ENCODE measurements at places on chromosomes 7 and 10.

GRCh38 chr10:103193820-103194529 lies 903 bp upstream of the NT5C2 start:
- no peak for DNase-seq

- no peak for DNase-seq
Measured at GRCh38 chr7:10908600-10908999, 65.1 kb upstream of the PHF14 start.

DNA sequence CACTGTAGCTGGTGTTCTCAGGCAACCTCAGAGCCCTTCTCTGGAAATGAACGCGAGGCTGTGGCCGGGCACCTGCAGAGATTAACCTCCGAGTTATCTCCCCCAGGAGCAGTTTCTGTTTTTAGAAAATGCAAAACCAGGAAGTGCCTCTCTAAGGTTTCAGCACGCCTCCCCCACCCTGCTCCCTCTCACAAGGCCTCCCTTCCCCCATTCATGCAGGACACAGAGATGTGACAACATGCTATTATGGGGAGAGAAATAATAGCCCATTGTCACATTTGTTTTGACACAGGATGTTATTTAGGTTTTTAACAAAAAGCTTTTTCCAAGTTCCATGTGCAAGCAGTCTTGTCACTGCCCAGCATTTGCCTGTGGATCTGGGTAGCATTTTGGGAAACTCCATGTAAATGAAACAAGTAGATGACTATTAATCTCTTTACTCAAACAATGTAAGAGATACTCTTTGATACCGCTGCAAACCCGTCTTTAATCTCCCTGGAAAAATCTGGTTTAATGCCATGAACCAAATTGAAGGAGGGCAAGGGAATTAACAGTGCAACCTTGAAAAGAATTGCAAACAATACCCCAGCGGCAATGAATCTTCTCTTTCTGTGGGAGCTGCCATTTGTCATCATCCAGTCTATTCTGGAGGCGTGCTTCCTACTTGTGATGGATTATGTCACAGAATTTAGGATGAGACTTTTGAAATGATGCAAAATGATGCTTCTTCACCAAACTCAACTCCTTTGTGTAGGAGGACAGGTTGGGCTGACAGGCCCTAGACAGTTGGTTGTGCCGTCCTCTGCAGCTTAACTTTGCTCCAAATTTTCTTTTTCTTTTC lies 86.5 kb upstream of the NMT2 start:
- DNase-seq: peak; percentile 57

GRCh38 chr7:127976738-127977120 lies 54.5 kb downstream of the LRRC4 start:
- no peak for DNase-seq

- peak; percentile 61 for DNase-seq
Measured at GRCh38 chr7:135335628-135336139, 102.0 kb downstream of the STRA8 start.

DNA sequence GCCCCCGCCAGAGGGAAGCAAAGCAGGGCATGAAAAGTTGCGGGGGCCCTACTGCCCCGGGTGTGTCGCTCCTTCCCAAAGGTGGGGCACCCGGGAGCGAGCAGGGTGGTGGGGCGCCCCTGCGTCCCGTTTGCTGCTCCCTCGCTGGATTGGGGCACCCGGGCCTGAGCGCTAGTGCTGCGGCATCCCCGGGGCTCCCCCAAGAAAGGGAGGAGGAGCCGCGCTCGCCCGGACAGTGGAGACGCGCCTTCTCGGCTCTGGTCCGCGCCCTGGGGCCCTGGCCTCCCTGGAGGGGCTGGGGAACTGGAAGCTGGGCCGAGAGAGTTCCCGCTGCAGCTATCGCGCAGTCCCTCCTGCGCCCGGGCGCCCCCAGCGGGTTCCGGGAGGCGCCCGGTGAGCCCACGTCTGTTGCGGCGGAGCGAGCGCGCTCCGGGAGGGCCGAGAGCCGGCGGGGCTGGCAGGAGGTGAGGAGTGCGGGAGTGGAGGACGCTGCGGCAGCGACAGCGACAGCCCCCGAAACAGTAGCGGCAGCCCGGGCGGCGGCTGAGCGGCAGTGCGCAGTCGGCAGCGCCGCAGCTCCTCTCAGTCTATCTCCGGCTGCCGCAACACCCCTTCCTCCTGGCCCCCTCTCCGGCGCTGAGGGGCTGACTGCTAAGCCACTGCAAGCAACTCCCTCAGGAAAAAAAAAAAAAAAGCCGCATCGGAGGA lies 504 bp upstream of the BMPER start:
- DNase-seq: peak; percentile 18

DNA sequence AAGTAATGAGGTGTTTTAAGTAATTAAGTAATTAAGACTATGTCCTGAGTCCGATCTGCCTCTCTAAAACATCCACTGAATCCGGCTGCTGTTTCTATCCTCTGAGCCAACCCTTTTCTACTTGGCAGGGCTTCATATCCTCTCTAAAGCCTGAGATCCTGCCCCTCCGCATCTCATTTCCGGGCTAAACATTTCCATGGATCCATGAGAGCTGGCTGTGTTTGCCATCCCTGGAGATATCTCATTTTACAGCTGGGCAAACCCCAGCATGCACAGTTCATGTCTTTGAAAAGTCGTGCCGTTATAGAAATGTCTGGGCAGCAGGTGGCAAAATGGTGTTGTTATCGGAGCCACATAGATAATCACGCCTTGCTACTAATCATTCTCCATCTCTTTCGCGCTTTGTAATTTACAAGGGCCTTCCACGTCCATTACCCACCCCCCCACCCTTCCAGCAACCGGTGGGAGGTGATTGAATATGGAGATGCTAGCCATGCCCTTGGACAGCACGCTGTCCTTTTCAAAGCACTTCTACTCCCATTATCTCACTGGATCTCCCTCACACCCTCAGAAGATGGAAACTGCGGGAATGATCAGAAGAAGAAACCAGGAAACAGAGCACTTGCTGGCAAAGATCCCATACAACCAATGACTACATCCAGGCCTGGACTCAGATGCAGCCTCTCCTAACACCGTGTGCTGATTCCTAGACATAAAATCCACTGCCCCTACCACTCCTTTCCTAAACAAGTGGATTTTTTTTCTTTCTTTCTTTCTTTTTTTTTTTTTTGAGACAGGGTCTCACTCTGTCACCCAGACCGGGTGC lies 1189.2 kb downstream of the TYW1 start:
- no peak for DNase-seq

DNA sequence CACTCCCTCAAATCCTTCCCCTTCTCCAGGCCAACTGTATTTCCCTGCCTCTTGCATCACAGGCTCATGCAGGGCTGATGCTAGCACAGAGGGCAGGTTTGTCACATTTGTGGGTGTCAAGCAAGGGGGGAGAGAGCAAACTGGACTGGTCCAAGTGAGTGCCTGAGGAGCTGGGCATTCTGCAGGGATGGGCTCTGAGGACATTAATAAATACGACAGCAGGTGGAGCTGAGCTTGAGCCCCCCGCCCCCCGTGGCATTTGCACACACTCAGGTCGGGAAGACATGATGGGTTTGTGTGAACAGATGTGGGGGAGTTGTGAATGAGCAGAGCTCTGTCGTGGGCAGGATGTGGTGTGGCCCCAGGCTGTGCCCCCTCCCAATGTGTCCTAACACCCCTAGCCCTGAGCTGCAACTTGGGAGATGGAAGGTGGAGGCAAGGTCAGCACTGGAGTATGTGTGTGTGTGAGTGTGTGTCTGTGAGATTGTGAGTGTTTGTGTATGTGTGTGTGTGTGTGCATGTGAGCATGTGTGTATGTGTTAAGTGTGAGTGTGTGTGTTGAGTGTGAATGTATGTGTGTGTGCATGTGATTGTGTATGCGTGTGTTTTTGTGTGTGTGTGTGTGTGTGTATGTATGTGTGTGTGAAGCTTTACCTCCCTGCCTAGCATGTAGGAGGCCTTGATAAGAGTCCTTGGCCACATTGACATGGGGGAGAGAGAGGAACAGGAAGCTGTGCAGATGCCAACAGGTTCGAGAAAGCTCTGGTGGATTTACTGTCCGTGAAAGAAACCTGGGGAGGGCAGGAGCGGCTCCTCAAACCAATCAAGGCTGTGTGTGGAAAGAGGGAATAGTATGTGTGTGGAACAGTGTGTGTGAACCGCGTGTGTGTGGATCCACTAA lies 9.1 kb downstream of the RASSF4 start:
- DNase-seq: peak; percentile 29

DNA sequence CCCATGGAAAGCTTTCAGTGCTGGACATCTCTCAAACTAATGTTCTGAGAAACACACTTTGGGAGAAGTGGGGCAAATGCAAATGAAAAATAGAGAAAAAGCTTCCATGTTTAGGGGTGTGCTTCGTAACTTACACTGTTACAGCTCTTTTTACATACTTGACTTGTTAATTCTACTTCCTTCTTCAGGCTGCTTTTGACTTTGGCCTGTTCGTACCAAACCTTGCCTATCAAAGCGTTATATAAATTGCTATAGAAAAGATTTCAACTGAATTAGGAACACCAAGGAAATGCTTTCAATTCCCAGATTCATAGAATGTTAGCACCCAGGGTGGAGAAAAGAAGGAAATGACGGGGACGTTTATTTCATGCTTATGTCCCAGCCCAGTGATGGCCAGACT lies 140.8 kb upstream of the PRR15 start:
- DNase-seq: no peak

GRCh38 chr7:30347226-30348082 lies 63.1 kb downstream of the ZNRF2 start:
- DNase-seq: no peak

GRCh38 chr10:74650613-74651012 lies 175.8 kb upstream of the KAT6B start:
- no peak for DNase-seq

- DNase-seq: no peak
Measured at GRCh38 chr7:138116141-138116540, 39.9 kb downstream of the AKR1D1 start.

DNA sequence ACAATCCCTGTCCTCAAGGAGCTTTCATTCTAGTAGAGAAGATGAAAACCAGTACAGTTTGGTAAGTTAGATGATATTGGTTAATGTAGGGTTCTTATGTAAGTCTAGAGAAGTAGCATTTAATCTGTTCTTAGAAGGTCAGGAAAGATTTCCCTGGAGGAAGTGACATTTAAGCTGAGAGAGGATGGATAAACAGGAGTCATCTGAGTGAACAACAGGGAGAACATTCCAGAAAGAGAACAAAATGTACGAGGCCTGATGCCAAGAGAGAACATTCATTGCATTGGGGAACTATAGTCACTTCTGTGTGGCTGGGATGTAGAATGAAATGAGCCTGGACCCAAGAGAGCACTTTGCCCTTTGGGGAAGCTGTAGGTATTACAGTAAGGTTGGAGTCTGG lies 88.0 kb downstream of the CFTR start:
- no peak for DNase-seq

GRCh38 chr7:147607157-147607800 lies 983.3 kb upstream of the C7orf33 start:
- no peak for DNase-seq

- DNase-seq: peak; percentile 18
Measured at GRCh38 chr7:55206235-55207029, 158.7 kb upstream of the LANCL2 start.

GRCh38 chr7:69246758-69247157 lies 351.5 kb upstream of the AUTS2 start:
- no peak for DNase-seq

DNA sequence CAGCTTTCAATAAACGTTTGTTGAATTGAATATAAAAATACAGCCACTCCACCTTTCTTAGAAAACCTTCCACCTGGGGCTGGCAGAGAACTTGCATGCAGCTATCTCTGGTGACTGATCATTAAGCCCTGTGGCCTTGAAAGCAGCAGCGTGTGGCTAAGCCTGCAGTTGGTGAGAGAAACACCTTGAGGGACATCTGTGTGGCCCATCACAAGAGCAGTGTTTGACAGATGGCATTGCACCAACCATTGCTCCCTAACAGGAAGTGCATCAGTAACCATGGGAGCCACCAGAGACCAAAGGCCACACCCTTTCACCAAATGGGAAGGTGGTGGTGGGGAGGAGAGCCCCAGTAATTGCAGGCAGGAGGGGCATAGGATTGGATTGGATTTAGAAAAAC lies 22.4 kb downstream of the RHOBTB1 start:
- DNase-seq: no peak

- no peak for DNase-seq
Measured at GRCh38 chr7:14184292-14184864, 194.9 kb upstream of the ETV1 start.

DNA sequence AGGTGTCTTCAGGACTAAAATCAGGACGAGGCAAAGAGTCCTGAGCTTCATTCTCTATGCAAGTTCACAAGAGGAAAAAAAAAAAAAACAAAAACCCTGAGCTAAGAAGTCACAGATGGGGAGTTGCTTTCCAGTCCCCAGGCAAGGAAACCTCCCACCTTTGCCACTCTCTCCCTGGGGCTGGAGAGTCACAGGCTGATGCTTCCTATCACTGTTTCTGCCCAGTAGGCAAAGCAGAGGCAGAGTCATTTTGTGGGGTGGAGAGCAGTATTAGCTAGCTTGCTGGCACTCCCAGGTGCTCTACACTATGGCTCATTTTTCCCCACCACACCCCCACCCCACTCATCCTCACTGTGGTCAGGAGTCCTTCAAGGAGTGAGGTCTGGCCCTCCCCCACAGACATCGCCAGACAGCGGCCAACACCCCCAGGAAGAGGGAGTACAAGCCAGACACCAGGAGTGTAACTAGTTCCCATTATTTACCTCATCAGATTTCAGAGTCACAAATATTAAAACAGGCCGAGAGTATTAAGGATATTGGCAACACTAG lies 34.6 kb upstream of the UNC5B start:
- no peak for DNase-seq

GRCh38 chr7:17943006-17943405 lies 2.7 kb upstream of the SNX13 start:
- no peak for DNase-seq

GRCh38 chr7:4882169-4883032 lies 1.1 kb downstream of the RADIL start:
- DNase-seq: no peak

DNA sequence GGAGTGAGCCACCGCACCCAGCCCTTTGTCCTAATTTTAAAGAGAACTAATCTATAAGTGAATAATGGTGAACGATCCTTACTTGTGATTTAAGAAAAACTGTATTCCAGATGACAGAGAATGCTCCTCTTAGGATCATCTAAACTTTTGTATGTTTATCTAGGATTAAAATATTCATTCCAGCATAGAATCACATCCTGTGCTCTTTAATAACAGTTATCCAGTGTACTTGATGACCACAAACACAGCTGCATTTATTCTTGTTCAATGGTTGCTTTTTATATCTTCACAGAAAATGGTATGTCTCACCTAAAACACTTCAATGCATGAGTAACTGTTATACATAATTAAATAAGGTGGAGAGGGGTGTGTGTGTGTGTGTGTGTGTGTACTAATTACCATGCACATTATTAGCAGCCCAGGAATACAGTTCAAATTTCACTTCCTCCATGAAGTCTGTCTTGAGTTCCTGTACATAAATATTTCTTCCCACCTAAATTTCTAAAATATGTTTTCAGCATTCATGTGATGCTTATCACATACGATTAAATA lies 38.5 kb upstream of the SEMA3C start:
- DNase-seq: no peak

Data from activated CD4-positive, alpha-beta memory T cell treated with anti-CD3 and anti-CD28 coated beads for 36 hours (primary cell).